IPS DF 6.9 (cell line): ENCODE measurements at places on chromosomes 7 and 10.

DNA sequence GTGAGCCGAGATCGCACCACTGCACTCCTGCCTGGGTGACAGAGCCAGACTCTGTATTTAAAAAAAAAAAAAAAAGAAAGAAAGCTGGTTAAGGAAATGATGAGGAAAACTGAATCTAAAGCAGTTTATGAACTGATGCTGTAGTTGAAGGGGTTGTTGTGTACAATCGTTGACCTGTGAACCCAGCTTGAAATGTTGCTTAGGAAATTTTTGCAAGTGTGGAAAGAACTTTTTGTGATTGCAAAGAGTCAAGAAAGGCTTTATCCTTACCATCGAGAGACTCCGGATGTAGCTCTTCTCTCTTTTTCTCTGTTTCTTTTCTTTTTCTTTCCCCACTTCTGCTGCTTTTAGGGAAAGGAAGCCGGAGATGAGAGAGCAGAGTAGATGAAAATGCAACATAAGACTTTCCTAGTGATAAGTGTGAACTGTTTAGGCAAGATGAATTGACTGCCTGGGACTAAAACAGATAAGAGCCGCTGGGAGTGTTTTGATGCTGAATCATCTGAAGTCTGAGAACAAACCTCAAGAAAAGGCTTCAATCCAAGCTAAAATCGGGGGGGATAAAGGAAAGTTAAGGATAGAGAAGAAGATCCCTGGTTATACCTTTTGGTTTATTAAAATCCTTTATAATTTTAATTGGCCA is 69.0 kb downstream of the TAF3 start:
- DNase-seq = no peak

DNA sequence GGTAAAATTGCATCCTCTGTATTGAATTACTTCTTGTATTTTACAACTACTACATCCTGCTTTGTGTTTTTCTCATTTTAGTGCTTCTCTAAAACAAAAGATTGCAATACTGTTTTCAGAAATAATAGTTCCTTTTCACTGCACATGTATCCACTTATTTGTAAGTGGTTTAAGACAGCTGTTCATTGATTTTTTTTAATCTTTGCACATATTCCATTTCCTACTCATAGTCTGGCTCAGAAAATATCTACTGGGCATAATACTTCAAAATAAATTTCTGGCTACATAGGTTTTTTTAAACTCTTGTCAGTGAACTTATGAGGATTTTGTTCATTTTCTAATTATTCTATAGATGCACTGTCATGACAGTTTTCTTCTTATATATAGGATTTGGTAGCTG is 54.8 kb downstream of the SND1 start:
- no peak for DNase-seq

GRCh38 chr10:6501931-6502330 is 78.1 kb downstream of the PRKCQ start:
- no peak for DNase-seq

DNA sequence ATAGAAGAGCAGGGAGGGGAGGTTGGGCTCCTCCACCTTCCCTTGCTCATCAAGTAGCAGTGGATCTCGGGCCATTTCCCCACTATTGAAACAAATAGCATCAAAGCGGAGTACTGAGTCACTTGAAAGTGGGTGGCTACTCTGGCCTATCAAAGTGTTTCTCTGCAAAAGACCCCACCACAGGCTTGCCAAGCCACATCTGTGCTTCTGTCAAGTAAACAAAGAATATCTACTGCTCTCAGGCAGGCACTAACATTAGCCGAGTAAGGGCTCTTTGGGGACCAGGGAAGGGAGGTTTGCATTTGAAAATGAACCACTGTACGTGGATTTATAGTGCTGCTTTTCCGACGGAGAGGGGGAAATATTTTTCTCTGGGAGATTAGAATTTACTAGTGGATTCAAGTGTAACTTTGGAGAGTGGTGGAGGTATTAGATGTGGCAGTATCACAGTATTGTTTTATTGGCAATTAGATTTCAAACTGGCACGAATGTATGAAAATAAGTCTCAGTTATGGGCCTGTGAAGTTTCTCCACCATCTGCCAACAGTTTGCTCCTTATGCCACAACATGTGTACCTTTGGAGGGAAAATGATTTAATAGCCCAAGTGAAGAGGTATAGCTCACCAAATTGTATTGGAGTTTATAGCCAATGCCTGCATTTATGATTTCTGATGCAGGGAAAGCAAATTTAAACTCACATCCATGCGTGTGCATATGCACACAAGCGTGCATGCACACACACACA is 97.5 kb downstream of the RPS24 start:
- DNase-seq = no peak

GRCh38 chr7:3923307-3923918 is 622.4 kb downstream of the SDK1 start:
- no peak for DNase-seq

GRCh38 chr7:132438926-132439325 is 137.3 kb downstream of the PLXNA4 start:
- no peak for DNase-seq
